ENCODE measurements at places on chromosomes 12 and 14. TPM values are rescaled to one million over a fixed set of nuclear protein-coding genes. Genes with fewer than 3 reads are reported as not detected.

The FKBP4 gene
- total RNA-seq = 64.9 TPM

The TAS2R50 gene
- 0.18 TPM for total RNA-seq

The NOXRED1 gene
- 0.10 TPM for total RNA-seq

The CFAP54 gene
- 0.64 TPM for total RNA-seq

The KRT8 gene
- 6,125 TPM for total RNA-seq

The TEAD4 gene
- total RNA-seq = 47.6 TPM

The KITLG gene
- 7.4 TPM for total RNA-seq

The PLEK2 gene
- total RNA-seq = 9.1 TPM

The CD9 gene
- total RNA-seq = 103 TPM

The SUPT16H gene
- 84.5 TPM for total RNA-seq

The LMNTD1 gene
- 0.13 TPM for total RNA-seq

The SRRM4 gene
- total RNA-seq = not detected

The FOXN4 gene
- 0.08 TPM for total RNA-seq

The RILPL2 gene
- total RNA-seq = 5.4 TPM

The PPFIA2 gene
- not detected for total RNA-seq

The KRT73 gene
- not detected for total RNA-seq

The PDZRN4 gene
- total RNA-seq = not detected

Measured in Panc1 (cell line).